Stimulated activated CD4-positive, alpha-beta T cell treated with anti-CD3 and anti-CD28 coated beads, Interleukin-12 subunit alpha, Interleukin-12 subunit beta, amount 100 ng/mL, for 48 hours (primary cell): ENCODE measurements at places on chromosomes 1 and 21.
A peak's percentile ranks its signal among the peaks of the same experiment; 100 is the strongest.

GRCh38 chr1:164592634-164593033, 33.6 kb downstream of the PBX1 start:
- no peak for DNase-seq

DNA sequence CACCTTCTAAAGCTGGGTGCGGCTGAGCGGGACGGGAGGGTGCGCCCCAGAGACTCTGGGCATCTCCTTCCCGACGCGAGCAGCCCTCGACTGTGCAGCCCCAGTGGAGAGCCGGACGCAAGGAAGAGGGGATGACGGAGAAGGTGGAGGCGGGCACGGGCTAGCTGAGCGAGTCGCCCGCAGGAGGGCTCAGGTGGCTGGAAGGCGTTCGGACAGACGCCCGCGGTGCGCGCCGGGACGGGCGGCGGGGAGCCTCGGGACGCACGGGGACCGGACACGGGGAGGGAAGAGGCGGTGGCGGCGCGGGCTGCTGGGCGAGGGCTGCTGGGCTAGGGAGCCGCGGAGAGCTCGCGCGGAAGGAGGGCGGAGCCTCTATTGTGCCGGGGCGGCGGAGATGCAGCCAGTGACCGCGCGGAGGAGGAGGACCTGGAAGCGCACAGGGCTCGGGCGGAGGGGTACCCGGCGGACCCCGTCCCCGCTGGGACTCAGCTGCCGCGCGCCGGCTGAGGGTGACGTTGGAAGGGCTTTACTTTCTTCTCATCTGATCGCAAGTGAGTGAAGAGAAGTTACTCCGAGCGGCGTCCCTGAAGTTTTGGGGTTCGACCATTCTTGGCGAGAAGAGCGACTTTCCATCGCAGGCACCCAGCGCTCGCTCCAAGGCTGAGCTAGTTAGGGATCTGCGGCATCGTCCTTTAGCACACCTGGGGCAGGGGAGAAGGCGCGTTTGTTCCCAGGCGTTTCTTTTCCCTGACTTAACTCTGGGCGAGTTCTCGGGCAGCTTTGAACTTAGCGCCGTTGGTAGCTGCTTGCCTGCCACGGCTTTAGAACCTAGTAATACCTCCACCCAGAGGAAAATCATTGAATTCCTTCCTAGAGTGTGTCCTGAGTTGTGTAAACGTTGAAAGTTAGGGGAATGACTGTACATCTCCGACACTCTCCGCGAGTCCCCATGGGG, at the start of gene OLFML2B:
Gene OLFML2B, minus strand, starts transcription at position 323 of the 955 bp plus-strand sequence. CDS start 439 bp downstream, outside the sequence.
- DNase-seq = peak; percentile 18

- no peak for DNase-seq
Measured at GRCh38 chr21:41064334-41064791, 103.6 kb upstream of the BACE2 start.

DNA sequence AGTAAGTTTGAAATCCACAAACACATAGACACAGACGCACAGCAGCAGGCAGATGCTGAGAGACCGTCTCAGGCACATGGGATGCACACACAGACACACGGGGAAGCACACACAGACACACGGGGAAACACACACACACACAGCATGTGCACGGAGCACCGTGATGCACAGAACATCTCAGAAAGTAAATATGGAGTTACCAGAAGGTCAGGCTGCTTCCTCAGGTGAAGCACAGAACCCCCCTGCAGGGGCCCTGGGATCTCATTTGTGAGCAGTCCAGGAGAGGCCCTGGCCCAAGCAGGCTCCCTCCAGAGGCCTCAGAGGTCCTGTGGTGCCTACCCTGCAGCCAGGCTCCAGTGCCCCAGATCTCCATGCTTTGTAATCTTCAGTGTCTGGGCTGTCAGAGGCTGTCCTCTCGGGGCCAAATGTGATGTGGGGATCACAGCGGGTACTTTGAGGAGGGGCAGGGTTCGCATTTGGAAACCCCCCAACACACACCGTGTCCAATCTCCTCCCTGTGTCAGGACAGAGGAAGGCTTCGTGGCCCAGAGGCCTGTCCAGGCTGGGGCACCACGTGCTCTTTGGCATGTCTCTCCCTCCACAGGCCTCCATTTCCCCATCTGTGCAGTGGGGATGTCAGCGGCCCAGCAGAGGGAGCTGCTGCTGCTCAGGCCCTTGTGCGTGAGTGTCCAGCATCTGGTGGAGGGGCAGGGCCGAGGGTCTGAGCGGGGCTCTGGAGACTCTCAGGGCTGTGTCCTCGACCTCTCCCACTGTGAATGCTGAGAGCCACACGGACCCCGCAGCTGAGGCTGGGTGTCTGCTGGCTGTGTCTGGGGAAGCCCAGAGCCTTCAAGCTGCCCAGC, 23.0 kb upstream of the PRSS38 start:
- no peak for DNase-seq

GRCh38 chr1:235617808-235618207, 31.8 kb downstream of the GNG4 start:
- DNase-seq = no peak

GRCh38 chr1:244862354-244862698, 2.0 kb downstream of the HNRNPU start:
- DNase-seq = no peak

- DNase-seq = no peak
Measured at GRCh38 chr1:172341697-172342096, 78.8 kb upstream of the C1orf105 start.

DNA sequence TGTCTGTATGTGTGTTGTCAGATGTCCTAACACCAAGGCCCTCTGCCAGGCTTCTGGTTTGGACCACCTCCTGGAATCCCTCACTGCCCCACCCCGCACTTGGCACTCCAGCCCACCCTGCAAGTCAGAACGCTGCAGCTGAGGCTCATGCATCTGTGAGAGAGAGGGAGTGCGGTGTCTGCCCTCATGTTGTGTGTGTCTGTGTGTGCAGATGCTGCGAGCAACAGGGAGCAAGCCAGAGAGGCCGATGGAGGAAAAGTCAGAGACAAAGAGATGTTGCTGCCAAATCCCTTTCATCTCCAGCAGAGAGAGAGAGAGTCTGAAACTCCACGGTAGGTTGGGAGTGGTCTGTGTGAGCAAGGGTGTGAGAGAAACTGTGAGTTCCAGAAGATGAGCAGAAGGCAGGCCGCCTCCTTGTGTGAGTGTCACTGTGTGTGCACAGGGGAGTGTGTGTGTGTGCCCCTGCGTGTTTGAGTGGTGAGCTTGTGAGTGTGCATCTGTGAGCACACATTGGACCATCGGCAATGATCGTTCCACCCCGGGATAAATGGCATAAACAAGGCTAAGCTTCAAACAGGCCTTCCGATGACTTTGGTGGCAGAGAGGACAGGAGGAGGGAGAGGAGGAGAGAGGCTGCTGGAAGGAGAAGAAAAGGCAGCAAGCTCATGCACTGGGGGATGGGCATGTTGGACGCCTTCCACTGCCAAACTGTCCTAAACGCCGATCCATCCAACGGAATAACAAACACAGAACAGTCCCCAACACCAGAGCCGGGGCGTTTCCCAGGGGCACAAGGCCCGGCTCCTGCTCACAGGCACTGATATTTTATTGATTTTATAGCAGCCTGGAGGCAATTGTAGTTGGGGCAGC, 99.2 kb upstream of the GRIK3 start:
- DNase-seq = no peak

GRCh38 chr1:14964711-14965055, 188.9 kb upstream of the TMEM51 start:
- no peak for DNase-seq

GRCh38 chr1:71561729-71562128, 480.9 kb upstream of the ZRANB2 start:
- no peak for DNase-seq

GRCh38 chr1:231855361-231855760, 228.8 kb downstream of the DISC1 start:
- DNase-seq = no peak

- DNase-seq = peak; percentile 68
Measured at GRCh38 chr1:75991497-75992114, 59.4 kb upstream of the ASB17 start.

DNA sequence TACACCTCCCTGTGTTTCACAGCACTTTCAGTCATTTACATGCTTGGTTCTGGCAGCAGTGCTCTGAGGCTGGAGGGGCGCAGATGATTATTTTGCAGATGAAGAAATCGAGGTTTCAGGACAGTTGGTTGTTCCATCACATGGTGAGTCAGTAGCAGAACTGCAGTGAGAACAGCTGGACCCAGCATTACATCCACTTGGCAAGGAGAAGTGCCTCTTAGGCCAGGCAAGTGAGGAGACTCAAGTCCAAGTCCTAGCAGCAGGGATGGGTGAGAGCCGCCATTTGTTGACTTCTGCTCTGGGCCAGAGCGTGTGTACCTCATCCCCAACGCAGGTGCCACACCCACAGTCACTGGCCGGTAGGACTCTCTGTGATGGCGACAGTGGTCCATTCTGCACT, 26.8 kb upstream of the EPHA8 start:
- DNase-seq = no peak

DNA sequence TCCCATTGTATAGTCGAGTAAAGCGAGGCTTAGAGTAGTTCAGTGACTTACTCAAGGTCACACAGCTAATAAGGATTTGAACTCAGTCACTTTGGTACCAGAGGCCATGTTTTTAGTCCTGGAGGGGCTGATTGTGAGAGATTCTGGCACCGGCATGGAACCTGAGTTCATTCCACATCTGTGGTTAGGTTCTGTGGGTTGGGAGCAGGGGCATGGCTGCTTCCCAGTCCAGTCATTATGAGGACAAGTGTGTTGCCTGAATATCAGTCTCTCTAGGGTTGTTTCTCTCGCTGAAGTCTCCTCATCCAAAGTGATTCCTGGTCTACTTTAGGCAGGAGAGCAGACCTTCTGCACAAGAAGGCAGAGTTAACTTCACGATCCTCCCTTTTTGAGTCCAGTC, 90.6 kb downstream of the C1orf94 start:
- no peak for DNase-seq

- DNase-seq = no peak
Measured at GRCh38 chr1:66370462-66370971, 163.4 kb upstream of the SGIP1 start.

- no peak for DNase-seq
Measured at GRCh38 chr21:26405071-26405470, 168.0 kb downstream of the CYYR1 start.

DNA sequence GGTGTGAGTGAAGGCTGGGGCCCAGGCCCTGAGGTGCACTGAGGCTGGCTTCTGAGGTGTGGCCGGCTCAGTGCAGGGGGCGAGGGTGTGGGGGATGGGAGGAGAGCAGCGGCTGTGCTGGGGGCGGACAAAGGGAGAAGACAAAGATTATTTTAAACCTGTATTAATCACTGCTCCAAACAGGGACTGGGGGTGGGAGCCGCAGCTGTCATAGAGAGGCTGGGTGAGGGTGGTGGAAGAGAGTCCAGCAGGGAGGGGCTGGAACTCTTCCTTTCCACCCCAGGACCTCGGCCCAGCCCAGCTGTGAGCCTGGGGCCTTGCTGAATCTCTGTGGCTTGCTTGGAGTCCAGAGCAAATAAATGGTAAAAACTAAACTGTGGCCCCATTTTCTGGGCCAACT, 106.9 kb downstream of the KCND3 start:
- no peak for DNase-seq

DNA sequence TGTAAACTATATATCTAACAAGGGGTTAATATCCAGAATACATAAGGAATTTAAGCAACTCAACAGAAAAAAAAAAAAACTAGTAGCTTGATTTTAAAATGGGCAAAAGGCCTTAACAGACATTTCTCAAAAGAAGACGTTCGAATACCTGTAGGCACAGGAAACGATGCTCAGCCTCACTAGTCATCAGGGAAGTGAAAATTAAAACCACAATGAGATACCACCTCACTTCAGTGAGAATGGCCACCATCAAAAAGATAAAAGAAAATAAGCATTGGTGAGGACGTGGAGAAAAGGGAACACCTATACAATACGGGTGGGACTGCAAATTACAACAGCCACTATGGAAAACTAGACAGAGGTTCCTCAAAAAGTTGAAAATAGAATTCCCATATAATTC, 37.3 kb downstream of the NPHP4 start:
- DNase-seq = no peak

DNA sequence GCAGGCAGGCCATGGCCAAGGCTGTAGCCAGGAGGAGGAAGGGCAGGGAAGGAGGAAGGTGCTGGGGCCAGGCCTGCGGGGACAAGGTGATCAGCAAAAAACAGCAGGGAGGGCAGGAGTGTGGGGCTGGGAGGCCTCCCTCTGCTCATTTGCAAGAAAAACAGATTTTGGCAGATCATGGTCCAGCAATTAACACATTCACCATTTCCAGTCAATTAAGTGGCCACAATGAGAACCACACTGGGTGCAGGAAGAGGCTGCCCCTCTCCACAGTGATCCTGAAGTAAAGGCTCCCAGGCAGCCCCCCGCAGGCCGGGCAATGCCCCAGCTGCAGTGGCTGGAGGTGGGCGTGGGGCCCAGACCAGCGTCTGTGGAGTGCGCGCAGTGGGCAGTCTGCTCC, 54.6 kb downstream of the DMRTB1 start:
- no peak for DNase-seq

GRCh38 chr1:243730487-243731150, 119.4 kb downstream of the AKT3 start:
- no peak for DNase-seq

DNA sequence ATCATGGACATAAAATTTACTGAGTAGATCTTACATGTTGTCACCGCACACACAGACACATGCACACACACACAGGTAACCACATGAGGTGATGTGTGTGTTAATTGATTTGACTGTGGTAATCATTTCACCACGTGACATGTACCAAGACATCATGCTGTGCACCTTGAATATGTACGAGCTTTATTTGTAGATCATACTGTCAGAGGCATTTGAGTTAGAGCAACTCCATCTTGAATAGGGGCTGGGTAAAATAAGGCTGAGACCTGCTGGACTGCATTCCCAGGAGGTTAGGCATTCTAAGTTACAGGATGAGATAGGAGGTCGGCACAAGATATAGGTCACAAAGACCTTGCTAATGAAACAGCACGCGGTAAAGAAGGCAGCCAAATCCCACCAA, 31.7 kb upstream of the TRIM17 start:
- DNase-seq = no peak

- no peak for DNase-seq
Measured at GRCh38 chr1:158809862-158810261, 21.3 kb upstream of the MNDA start.

GRCh38 chr1:188888386-188888785, 1589.3 kb downstream of the BRINP3 start:
- no peak for DNase-seq

GRCh38 chr1:58779059-58779754, 4.6 kb downstream of the JUN start:
- no peak for DNase-seq
